ENCODE measurements at places on chromosomes 6 and 20. TPM values are rescaled to one million over a fixed set of nuclear protein-coding genes. Genes with fewer than 3 reads are reported as not detected.

MAFB gene
- 17.7 TPM for total RNA-seq

MANEA gene
- total RNA-seq, result 6.2 TPM

RSPO3 gene
- 0.92 TPM for total RNA-seq

FOXF2 gene
- total RNA-seq, result 0.24 TPM

- no peak for DNase-seq
Observed at GRCh38 chr6:68651011-68651985, 16.2 kb downstream of the ADGRB3 start.

GRCh38 chr6:81937296-81937937 lies 184.9 kb upstream of the TENT5A start:
- DNase-seq, result no peak

- no peak for DNase-seq
Observed at GRCh38 chr6:160178271-160178670, 56.7 kb downstream of the SLC22A1 start.

- DNase-seq, result peak; percentile 76
Observed at GRCh38 chr6:107653183-107653580, 163.3 kb downstream of the SOBP start.

DNA sequence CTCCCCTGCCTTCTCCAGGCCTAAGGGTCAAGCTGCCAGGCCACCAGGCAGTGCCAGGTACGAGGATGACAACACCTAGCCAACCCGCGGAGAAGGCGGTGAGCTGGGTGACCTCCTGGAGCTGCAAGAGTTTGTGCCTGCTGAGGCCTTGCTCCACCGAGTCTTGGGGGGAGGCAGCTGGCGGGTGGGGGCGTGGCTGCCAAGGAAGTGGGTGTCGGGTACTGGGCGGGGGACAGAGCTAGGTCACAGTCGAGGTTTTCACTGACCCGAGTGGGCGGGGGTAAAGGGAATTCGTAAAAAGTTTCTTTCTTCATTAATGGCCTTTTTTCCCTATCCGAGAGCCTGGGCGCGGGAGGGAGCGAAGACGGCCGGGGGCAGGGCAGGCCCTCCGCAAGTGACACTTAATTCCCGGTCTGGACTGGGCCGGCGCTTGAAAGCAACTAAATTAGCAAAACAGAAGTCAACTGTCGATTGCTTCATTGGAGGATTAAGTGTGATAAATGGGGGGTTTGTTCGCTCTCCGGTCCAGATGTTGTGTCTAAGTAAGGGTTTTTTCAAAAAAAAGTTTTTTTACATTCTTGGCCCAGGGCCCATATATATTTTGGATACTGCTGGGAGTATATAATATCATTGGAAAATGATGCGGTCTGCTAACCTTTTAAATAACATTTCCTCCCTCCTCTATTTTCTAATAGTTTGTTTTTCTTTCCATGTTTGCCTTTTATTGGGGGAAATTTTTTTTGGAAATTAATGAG lies 43.1 kb upstream of the FOXP4 start:
- no peak for DNase-seq

DNA sequence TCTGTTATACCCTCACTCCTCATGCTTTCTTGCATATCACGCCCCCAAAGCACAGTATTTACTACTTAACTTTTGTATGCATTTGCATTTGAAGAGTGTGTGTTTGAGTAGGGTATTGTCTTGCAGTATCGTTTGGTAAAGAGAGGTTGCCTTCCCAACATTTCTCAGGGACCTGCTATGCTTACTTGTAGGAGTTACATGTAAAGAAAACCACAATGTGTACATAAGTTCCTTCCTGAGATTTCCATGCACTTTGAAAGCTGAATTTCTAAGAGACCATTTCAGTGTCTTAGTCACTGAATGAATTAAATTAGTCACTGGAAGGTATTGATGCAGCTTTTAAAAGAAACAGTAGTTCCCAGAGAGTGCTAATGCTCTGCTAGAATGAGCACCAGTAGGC lies 159.3 kb upstream of the LAMA2 start:
- DNase-seq, result no peak

DNA sequence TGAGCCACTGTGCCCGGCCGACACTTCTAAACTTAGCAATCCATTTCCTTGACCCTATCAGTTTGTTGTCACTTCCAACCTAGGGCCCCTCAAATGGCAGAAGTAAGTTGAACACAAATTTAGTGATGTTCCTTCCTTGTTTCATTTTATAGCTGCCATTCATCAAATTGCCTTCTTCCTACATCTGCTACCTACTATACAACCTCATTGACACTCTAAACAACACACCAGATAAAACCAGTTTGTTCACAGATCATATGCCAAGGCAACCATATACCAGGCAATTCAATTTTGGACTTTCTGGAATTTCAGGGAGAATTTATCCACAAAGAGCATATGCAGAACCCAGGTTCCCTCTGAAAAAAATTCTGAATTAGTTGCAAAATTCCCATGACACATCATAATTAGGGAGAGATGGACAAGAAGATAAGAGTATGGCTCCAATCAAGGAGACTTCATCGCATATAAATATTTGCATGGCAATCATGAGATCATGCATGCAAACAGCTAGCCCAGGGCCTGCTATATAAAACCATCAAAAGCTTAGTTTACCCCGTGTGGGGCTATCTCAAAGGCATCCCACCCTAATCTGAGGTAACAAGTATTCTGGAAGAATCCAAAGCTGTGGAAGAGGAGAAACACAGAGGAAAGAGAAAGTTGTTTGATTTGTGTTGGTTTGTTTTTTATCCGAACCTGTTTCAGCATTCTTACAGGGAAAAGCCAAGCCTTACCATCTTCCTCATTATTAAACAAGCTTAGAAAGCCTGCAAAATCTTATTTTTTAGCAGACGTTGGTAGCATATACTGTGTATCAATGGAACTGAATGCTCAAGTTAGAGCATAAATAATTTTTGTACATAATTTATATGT lies 132.8 kb upstream of the TNFAIP3 start:
- DNase-seq, result no peak

- DNase-seq, result no peak
Observed at GRCh38 chr6:53239526-53239925, 90.9 kb upstream of the GCM1 start.

GRCh38 chr6:119526561-119527230 lies 177.1 kb upstream of the MAN1A1 start:
- DNase-seq, result no peak

GRCh38 chr20:25077610-25078169 lies 4.3 kb downstream of the VSX1 start:
- peak; percentile 71 for DNase-seq

DNA sequence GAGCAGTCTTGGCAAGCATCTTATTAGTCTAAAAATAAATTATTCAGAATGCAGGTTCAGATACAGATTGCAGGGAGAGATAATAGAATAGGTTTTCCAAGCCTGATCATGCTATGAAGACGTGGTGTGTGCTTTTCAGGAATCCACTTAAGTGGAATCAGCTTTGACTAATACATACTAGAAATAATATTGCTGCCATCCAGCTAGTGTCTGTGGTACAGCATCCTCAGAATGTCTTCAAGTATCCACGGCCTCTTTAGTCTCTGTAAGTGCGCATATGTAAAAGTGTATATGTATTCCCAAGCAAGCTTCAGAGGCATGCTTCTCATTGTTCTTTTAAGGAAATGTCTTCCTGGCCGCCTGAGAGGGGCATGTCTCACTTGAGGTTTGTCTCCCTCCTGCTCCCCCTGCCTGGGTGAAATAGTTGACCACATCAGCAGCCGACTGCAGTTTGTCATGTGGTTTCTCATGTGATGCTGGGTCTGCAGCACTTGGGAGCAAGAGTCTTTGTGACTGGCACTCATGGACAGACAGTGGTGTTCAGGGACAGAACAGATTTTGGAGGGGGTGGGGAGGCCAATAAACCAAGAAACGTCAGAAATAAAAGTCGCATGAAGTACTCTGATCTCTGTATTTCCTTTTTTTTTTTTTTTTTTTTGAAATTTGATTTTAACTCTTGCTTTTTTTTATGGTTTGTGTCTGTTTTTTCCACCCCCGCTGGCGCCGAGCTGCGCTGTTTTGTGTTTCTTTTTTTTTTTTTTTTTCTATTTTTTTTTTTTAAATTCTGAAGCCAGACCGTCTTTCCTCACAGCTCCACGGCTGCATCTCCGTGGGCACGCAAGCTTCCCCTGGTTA lies 150.8 kb downstream of the PRL start:
- DNase-seq, result no peak

DNA sequence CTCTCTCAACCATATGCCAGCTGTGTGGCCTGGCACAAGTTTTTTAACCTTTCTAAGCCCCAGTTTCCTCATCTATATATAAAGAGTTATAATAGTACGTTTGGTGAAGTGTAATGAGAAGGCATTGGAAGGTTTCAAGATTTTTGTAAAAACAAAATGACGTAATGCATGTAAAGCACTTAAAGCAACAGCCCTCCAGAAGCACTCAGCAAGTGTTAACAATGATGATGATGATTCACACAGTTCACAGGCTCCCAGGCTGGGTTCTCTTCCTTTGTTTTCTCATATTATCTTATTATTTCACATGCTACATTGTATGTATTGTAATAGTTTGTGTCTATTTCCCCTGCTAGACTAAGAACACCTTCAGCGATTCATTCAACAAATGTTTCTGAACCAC lies 6.2 kb downstream of the CEP250 start:
- no peak for DNase-seq

DNA sequence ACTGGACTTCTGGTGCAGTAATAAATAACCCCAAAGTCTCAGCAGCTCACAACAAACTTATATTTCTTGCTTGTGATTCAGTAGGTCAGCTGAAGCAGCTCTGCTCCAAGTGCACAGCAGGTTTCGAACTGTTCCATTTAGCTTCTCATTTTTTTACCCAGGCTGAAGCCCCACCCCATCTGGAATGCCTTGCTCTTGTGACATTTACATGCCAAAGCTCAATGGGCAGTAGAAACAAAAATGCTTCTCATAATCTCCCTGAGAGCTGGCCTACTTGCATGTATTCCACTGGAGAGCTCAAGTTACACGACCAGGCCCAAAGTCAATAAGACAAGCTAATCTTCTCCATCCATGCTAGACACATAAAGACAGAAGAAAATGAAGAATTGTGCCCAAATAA lies 165.2 kb downstream of the HAO1 start:
- no peak for DNase-seq

DNA sequence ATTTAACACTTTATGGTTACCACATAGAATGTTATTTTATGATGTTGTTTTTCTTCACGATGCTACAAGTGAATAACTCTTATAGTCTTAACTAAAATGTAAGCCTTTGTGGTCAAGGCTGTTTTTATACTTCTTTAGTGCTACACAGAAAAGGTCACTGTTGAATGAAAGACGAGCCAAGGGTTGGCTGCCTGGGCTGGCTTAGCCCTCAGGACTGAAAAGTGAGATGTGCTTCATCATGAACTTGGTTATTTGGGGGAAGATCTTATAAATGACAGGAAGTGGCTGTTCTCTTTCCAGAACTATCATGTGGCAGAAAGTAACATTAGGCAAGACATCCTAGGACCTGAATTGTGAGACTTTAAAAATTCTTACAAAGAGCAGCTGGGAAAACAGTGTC lies 404.0 kb downstream of the BTBD3 start:
- no peak for DNase-seq

DNA sequence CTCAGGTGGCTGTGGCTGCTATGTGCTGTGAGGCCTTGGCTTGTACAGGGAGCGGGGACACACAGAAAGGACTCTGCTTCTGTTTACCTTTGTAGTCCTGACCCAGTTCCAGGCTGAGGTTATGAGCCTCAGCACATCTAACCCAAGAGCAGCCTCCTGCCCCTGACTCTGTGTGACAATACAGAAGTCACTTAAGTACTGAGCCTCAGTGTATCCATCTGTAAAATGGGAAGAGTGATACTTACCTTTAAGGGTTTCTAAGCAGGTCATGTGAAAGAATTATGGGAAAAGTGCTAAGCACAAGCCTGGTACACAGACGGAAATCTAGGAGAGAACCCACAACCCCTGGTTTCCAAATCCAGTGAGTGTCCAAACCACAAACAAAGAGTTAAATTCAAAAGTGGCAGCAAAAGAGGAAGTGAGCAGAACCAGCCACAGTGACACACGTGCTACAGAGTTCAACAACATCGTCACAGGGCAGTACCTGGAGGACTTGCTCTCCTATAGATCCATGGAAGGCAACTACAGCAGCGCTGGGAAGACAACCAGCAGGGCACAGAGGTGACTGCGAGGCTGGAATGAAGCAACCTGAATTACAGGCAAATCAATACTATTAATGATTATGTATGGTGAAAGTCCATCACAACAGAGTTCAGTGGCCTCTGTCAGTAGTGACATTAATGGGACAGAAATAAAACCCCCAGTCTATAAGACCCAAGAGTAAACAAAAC lies 12.5 kb downstream of the TRIM26 start:
- no peak for DNase-seq

DNA sequence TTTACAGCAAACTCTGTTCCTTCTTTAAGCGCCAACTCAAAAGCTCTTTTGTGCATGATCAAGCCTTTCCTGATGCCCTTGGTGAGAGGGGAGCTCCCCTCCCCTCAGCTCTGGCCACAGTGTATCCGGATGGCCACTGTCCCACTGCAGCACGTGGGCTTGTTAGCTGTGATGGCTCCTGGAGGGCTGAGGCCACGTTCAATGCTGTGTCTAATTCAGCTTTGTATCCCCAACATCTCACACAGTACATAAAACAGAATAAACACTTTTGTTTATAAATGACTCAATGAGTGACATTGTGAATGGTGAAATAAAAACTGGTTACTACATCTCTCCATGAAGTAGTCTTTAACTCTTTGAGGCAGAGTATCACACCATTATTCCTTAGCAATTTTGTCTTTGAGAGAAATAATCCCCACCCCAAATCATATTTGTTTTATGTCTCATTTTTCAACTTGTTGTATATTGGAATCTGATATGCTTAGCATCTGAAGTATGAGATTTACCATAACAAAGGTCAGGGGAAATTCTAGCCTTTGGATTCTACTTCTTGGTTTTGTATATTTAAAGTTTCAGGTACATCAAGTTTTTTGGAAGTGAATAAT lies 44.5 kb downstream of the EDN1 start:
- DNase-seq, result no peak

GRCh38 chr6:56958481-56958880 lies 3.6 kb downstream of the BEND6 start:
- DNase-seq, result no peak

DNA sequence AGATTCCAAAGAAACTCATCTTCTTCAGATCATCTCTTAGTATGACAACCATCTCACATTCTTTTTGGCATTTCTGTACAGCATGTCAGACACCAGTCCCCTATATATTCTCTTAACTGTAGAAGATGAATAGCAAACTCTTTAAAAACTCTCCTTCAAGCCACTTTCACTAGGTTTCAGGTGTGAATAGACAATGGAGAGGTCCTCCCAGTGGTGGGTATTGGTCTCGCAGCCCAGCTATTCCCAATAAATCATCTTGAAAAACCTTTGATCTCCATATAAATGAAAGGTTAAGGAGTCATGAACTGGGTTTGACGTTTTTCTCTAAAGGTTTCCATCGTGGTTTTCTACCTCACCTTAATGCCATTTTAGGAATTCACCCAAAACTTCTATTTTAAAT lies 180.0 kb downstream of the GJA1 start:
- no peak for DNase-seq

GRCh38 chr6:41697861-41698781 lies 37.3 kb downstream of the TFEB start:
- DNase-seq, result no peak

Data from Right ventricle myocardium inferior (tissue), 1 donor.